ENCODE measurements at places on chromosomes 13 and 19. TPM values are rescaled to one million over a fixed set of nuclear protein-coding genes. Genes with fewer than 3 reads are reported as not detected.

Gene DBP
- 6.2 TPM for total RNA-seq

Gene ZNF493
- total RNA-seq: 3.9 TPM

Gene CBLC
- not detected for total RNA-seq

Gene ZNF491
- 0.41 TPM for total RNA-seq

Gene ZNF135
- 2.5 TPM for total RNA-seq

Gene FOXA3
- 0.14 TPM for total RNA-seq

Gene ONECUT3
- total RNA-seq: not detected

Gene ZFP28
- not detected for total RNA-seq
